ENCODE measurements at places on chromosomes 16 and 17.

- peak; percentile 55 for DNase-seq
Measured at GRCh38 chr16:4053301-4053845, 62.9 kb downstream of the ADCY9 start.

- DNase-seq = no peak
Measured at GRCh38 chr17:19750020-19750572, 2.0 kb upstream of the ALDH3A1 start.

GRCh38 chr16:58970775-58971174, 236.7 kb upstream of the GOT2 start:
- DNase-seq = no peak

DNA sequence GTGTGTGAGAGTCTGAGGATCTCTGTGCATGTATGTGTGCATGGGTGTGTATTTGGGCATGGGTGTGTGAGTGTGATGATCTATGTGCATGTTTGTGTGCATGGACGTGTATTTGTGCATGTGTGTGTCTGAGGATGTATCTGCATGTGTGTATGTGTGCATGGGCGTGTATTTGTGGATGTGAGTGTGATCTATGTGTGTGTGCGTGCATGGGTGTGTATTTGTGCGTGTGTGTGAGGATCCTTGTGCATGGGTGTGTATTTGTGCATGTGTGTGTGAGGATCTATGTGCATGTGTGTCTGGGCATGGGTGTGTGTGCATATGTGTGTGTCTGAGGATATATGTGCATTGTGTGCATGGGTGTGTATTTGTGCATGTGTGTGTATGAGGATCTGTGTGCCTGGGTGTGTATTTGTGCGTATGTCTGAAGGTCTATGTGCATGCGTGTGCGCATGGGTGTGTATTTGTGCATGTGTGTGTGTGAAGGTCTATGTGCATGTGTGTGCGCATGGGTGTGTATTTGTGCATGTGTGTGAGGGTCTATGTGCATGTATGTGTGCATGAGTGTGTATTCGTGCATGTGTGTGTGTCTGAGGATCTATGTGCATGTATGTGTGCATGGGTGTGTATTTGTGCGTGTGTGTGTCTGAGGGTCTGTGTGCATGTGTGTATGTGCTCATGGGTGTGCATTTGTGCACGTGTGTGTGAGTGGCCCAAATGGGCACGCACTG, 26.5 kb upstream of the ITGAX start:
- DNase-seq = no peak

- no peak for DNase-seq
Measured at GRCh38 chr17:11720816-11721215, 122.5 kb downstream of the DNAH9 start.

GRCh38 chr16:69724981-69725479, 1.3 kb downstream of the NQO1 start:
- DNase-seq = no peak

DNA sequence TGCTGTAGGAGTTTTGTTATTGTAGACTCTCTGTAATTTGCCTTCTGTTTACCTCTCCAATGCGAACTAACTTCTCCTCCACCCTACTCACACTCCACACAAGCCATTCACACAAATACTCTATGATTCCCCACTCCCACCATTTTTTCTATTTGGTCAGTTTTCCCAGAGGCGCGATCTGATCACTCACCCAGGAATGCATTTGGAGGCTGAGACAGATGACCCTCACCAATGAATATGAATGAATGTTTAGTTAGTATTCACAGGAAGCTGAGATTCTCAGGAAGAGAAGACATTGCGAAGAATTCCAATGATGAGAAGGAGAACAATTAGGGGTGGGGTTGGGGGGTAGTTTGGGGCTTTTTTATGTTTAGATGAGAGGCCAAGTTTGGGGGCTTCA, 10.5 kb upstream of the ANKFN1 start:
- no peak for DNase-seq

GRCh38 chr16:29857133-29857760, 5.8 kb downstream of the CDIPT start:
- DNase-seq = peak; percentile 30

- no peak for DNase-seq
Measured at GRCh38 chr17:66747578-66748275, 87.2 kb upstream of the CACNG5 start.

DNA sequence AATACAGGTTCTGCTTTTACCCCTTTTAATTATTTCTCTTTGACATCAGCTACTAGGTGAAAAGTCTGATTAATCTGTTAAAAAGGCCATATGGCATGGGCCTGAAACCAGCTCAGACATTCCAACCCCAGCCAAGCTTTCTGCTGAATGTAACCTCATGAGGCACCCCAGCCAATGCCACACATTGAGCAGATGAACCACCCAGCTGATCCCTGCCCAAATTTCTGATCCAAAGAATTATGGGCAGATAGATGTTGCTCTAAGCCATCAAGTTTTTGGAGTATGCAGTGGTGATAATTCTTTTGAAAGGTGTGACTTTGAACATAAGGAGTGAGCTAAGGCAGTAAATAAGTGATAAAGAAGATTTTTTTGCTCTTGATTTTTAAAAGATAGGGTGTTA, 177.6 kb upstream of the AXIN2 start:
- DNase-seq = no peak

DNA sequence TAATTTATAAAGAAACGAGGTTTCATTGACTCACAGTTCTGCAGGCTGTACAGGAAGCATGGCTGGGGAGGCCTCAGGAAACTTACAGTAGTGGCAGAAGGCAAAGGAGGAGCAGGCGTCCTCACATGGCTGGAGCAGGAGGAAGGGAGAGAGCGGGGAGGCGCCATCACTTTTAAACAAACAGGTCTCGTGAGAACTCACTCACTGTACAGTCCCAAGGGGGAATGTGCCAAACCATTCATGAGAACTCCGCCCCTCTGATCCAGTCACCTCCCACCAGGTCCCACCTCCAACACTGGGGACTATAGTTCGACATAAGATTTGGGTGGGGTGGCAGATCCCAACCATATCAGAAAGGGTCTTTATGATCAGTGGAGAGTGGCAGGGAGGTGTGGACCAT, 392.4 kb upstream of the TNRC6C start:
- DNase-seq = no peak

- DNase-seq = no peak
Measured at GRCh38 chr17:62998166-62998565, 32.1 kb downstream of the TANC2 start.

DNA sequence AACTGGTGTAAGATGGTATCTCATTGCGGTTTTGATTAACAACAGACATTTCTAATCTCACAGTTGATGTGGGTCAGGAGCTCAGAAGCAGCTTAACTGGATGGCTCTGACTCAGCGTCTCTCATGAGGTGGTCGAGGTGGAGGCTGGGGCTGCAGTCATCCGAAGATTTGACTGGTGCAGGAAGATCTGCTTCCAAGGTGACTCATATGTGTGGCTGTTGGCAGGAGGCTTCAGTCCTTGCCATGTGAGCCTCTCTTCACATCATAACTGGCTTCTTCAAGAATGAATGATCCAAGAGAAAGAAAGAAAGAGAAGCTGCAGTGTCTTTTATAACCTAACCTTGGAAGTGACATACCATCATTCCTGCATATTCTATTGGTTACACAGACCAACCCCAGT, 376.1 kb downstream of the SEC14L1 start:
- DNase-seq = no peak

GRCh38 chr16:1341495-1342420, 8.3 kb downstream of the BAIAP3 start:
- no peak for DNase-seq

GRCh38 chr16:50697881-50698767, 4.7 kb downstream of the NOD2 start:
- no peak for DNase-seq

DNA sequence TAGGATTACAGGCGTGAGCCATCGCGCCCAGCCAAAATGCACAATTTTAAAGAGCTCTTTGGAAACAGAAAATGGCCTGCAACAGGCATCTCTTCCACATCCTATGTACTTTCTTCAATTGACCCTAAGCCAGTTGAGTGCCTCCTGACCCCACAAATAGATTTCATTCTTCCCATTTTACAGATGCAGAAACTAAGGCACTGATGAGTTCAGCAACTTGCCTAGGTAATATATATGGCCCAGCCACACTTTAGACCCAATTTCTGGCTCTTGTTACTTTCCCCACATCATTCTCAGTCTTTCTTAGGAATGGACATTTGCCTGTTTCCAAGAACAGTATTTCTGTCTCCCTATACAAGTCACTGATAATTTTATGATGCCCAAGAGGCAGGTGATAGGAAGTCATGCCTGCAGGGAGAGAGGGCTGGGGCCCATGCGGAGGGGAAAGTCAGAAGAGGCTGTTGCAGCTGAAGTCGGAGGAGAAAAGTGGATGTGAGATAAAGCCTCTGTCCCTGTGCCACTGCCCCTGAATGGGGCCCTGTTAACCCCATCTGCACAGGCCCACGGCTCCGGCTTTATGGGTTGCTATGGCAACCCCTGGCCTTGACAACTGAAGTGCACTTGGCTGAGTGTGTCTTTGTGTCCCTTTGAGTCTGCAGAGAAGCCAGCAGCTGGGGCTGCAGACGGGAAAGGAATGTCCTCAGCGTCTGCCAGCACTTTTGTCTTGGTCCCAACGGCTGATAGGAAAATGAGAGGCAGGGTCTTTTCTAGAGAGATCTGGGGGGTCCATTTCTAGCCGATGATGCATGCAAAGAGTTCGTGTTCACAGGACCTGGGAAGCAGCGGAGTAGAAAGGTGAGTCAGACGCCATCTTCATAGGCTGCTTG, 45.9 kb downstream of the ABAT start:
- peak; percentile 39 for DNase-seq

- DNase-seq = no peak
Measured at GRCh38 chr16:85871756-85872155, 27.2 kb upstream of the IRF8 start.

- no peak for DNase-seq
Measured at GRCh38 chr17:20955427-20956323, 87.1 kb downstream of the USP22 start.

- no peak for DNase-seq
Measured at GRCh38 chr16:65481956-65482355, 360.1 kb upstream of the CDH11 start.

GRCh38 chr17:38724337-38724988, 5.7 kb upstream of the CISD3 start:
- DNase-seq = peak; percentile 86
